ENCODE measurements at places on chromosomes 2 and 18. TPM values are rescaled to one million over a fixed set of nuclear protein-coding genes. Genes with fewer than 3 reads are reported as not detected.

TWIST2 gene
- 14.7 TPM for total RNA-seq

SCN2A gene
- total RNA-seq, result 0.07 TPM

PLGLB1 gene
- total RNA-seq, result not detected

DCDC2C gene
- not detected for total RNA-seq

ACMSD gene
- total RNA-seq, result 0.46 TPM

KIF3C gene
- total RNA-seq, result 15.1 TPM

STON1 gene
- total RNA-seq, result 0.05 TPM

CNGA3 gene
- total RNA-seq, result not detected

DSG2 gene
- total RNA-seq, result 93.5 TPM

CTNNA2 gene
- not detected for total RNA-seq
